ENCODE measurements at places on chromosomes 3 and 15.

DNA sequence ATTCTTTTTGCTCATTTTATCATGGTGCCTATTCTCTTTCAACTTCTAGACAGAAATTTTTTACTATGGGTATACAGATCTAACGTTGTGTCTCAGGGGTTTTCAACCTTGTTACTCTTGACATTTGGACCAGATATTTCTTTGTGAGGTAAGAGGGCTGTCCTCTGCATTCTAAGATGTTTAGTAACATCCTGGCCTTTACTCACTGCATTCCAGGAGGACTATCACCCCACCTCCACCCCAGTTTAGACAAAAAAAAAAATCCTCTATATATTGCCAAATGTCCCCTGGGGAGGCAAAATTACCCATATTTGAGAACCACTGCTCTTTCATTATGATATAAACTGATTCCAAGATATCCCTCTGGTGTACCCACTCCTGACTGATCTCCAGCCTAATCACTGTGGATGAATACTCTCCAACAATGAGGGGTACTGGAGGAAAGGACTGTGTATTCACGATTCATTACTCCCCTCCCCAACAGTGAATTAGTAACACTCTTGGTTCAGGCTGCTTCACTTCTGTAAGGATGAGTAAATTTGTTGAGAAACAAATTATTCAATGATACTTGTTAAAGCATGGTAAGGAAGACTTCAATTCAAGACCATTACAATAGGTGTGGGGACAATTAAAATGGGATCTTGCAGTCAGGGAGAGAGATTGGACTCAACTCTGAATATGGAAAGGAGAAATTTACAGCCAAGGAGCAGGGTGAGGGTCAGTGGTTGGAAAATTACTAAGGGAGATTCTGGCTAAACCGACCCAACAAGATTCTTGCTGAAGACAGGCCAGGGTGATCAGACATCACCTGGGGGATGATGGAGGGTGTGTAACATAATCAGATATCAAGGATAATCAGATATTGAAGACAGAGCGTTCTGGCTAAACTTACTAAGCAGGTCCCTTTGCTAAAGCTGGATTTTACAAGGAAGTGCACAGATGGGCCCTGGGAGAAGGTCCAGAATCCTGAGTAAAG, 123.8 kb upstream of the DAZL start:
- DNase-seq: no peak

- no peak for DNase-seq
These were observed 15.9 kb upstream of the ACAD9 start for GRCh38 chr3:128863560-128863959.

DNA sequence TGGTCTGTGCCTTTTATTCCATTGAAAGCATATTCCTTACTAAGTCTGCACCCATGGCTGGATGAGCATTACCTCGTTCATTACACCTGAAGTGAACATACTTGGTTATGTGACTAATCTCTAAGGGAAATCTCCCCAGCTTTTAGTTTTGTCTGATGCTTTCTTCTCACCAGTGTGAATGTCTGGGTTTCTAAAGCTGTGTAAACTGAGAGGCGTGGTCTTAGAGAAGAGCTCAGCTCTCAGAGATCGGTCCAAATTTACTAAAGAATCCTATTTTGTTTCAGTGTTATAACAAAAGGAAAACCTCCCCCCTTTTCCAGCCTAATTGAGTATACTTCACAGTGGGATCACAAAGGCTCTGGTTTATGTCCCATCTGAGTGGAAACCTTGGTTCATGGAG, 352.3 kb downstream of the PTPRG start:
- DNase-seq: no peak

GRCh38 chr15:98813951-98814350, 165.6 kb downstream of the IGF1R start:
- DNase-seq: no peak

DNA sequence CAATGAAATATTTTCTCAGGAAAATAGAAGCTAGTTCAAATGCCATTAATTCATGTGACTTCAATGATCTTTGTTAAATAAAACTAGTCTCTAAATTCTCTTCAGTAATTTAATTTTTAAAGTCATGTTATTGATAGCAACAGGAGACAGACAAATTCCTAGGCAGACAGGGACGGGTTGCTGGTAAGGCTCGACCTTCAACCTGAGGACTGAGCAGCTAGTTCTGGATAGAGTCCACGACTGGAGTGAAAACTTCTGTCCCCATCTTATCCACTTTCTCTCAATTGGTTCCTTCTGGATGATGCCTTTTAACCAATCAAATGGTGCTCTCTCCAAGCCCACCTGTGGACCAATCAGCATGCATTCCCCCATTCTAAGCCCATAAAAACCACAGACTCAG, 43.8 kb upstream of the C2CD4B start:
- DNase-seq: no peak

DNA sequence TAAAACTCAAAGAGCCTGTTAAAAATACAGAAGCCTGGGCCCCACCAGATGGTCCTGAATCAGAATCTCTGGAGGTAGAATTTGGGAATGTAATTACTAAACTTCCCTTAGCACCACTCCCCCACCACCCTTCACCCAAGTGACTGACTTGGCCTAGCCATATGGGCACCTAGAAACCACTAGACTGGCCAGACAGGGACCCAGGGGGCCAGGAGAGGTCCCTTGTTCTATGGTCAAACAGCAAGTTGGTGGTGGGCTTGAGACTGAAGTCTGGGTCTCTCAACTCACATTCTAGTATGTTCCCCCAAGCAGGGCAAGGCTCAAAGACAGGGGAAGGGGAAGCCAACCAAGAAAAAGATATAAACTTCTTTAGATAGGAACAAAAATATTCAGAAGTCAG, 301.5 kb upstream of the TLE3 start:
- no peak for DNase-seq

DNA sequence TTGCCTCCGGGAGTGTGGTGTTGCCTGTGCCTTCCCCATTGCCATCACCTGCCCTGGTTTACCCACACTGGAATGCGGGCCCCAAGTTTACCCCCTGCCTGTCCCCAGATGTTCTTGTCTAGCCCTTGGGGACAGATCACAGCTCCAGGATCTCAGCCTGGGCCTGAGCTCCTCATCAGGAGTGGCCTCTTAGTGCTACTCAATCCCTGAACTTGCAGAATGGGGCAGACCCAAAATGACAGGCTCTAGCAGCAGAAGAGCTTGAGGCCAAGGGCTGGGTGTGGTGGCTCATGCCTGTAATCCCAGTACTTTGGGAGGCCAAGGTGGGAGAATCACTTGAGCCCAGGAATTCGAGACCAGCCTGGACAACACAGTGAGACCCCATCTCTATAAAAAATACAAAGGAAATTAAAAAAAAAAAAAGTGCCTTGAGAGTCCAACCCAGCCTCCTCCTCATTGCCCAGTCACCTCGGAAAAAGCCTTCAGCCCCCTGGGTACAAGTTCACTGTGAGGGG, 3.8 kb downstream of the CHAC1 start:
- no peak for DNase-seq

GRCh38 chr15:91919014-91919534, 65.6 kb downstream of the SLCO3A1 start:
- DNase-seq: no peak

GRCh38 chr15:50840520-50840919, 68.0 kb upstream of the AP4E1 start:
- no peak for DNase-seq
